AG10803 (cell line): ENCODE measurements at places on chromosomes 1 and 21.

DNA sequence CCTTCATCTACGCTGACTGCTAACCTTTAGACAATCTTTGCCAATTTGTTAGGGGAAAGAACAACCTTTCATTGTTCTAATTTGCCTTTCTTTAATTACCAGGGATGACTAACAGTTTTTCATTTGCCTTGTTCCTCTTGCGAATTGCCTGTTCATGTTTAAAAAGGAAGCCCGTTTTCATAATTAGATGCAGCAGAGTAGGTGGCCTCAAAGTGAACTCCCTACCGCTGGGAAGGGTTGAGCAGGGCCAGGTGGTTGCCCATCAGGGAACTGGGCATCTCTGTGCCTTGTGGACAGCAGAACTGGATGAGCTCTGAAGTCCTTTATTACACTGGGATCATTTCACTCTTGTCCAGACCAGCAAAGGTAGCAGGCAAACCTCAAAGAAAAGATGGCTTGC lies 59.0 kb downstream of the HIVEP3 start:
- DNase-seq = no peak

GRCh38 chr1:206463911-206464310 lies 6.4 kb upstream of the IKBKE start:
- DNase-seq = no peak

DNA sequence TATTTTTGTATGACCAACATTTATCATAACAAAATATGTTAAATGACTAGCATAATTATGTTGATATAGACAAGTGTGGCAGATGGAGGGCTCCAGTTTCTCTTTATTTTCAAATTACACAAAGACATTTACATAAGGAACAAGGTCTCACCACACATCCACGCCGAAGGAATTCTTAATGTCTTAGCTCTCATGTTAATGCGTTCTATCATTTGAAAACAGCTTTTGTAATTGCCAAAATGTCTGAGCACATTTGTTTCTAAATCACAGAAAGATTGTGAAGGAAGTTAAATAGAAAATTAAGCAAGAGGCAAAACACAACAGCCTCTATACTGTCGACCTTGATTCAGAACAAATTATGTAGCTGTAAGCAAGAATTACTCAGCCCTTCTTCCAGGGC lies 223.0 kb upstream of the NR5A2 start:
- DNase-seq = no peak

- DNase-seq = no peak
These were observed 21.2 kb downstream of the PTGS2 start for GRCh38 chr1:186658999-186659398.
